ENCODE measurements at places on chromosomes 12 and 14. TPM values are rescaled to one million over a fixed set of nuclear protein-coding genes. Genes with fewer than 3 reads are reported as not detected.

GPRC5D gene
- not detected for total RNA-seq

GRCh38 chr12:122982963-122983788, 2.7 kb downstream of the ARL6IP4 start:
- DNase-seq: no peak
- H3K4me3 ChIP-seq: no peak overlapping the region
- peaks cover 20% of the 10 kb centered on the region for H3K4me1 ChIP-seq
- no peaks in the 10 kb centered on the region for H3K27me3 ChIP-seq
- H3K27ac ChIP-seq: no peak overlapping the region
- no peaks in the 10 kb centered on the region for H3K36me3 ChIP-seq

GRCh38 chr12:25615119-25615518, 62.0 kb upstream of the LMNTD1 start:
- DNase-seq: no peak
- H3K27me3 ChIP-seq: no peaks in the 10 kb centered on the region
- no peak overlapping the region for H3K27ac ChIP-seq
- H3K4me3 ChIP-seq: no peak overlapping the region
- H3K4me1 ChIP-seq: no peaks in the 10 kb centered on the region

DNA sequence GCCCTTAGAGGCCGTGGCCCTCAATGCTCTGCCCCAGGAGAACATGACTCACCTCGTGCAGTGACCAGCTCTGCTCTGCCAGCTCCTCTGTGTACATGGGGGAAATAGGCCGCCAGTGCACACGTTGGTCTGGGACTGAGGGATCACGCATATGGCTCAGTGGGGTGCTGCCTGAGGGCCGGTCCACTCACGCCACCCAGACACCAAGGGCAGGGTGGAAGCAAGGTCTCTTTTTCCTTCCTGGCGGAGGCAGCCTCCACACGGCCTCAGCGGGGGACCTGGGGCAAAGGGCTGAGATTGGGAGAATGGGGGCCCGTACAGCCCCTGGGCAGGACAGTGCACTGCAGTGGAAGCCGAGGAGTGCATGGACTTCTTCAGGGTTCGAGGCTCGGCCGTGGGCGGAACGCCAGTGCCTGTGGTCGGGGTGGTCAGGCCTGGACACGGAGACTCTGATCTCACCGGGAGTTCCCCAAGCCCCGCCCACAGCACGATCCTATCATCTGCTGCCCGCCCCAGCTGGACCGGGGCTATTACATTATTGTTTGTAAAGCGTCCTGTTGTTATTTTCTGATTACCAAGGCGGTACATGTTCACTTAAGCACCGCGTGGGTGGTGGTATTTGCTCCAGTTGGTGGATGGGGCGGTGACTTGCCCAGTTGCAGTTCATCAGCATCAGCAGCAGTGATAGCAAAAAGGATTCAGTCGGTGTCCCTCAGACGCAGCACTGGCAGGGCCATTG, 38.8 kb upstream of the TDRD9 start:
- H3K4me3 ChIP-seq: no peak overlapping the region
- H3K27me3 ChIP-seq: no peaks in the 10 kb centered on the region
- H3K27ac ChIP-seq: no peak overlapping the region
- no peak for DNase-seq
- H3K36me3 ChIP-seq: no peaks in the 10 kb centered on the region
- H3K4me1 ChIP-seq: no peaks in the 10 kb centered on the region

DNA sequence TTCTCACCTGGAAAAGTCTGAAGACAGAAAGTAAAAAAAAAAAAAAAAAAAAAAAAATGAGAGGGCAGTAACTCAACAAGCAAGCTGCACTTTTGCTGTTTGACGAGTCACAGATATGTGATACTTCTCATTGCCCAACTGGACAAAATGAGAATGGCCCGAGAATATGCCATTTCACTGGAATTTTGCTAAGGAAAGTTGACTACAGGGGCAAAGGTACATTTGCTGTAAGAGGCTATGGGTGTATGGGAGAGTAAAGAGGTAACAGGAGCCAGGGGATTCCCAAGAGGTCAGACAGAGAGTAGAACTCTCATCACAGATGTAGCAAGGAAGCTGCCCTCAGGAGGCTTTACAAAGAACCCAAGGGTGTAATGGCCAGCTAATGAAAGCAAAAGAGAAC, 22.9 kb downstream of the KIF21A start:
- no peaks in the 10 kb centered on the region for H3K4me1 ChIP-seq
- H3K4me3 ChIP-seq: no peak overlapping the region
- H3K36me3 ChIP-seq: no peaks in the 10 kb centered on the region
- H3K27me3 ChIP-seq: no peaks in the 10 kb centered on the region
- no peak overlapping the region for H3K27ac ChIP-seq

Measured in thyroid gland (tissue), 4 donors.